ENCODE measurements at places on chromosomes 6 and 20.

GRCh38 chr6:70292193-70292592 lies 10.7 kb downstream of the COL9A1 start:
- no peak for DNase-seq

DNA sequence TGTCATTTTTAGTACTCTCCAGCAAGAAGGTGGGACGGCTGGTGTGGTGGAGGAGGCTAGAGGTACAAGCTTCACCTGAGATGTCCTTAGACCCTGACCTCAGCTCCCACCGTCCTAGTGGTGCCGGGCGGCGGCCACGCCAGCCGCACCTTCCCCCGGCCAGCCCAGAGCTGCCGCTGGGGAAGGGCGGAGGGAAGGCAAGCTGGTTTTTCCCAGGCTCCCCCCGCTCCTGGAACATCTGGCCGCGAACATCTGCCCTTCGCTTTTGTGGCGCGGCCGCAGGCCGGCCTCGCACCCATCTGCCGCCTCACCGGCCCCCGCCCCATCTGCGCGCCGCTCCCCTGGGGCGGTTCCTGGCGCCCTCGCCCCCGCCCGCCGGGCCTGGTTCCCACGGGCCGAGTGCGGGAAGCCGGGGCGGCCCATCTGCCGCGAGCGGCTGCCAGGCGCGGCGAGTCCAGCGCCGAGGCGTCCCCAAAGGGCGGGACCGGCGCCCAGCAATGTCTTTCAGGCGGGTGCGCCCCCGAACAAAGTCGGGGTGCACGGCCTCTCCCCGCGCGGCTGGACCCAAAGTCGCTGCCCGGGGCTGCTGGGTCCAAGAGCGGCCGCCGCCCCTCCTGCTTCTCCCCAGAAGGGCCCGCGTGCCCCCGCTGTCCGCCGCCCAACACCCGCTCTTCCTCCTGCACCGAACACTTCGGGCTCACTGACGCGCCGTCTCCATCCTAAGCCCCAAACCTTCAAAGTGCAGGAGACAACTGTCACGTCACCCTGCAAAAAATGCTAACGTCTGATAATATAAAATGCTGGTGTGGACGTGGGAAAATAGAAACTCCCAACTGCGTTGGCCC lies 17.3 kb upstream of the ID1 start:
- no peak for DNase-seq

DNA sequence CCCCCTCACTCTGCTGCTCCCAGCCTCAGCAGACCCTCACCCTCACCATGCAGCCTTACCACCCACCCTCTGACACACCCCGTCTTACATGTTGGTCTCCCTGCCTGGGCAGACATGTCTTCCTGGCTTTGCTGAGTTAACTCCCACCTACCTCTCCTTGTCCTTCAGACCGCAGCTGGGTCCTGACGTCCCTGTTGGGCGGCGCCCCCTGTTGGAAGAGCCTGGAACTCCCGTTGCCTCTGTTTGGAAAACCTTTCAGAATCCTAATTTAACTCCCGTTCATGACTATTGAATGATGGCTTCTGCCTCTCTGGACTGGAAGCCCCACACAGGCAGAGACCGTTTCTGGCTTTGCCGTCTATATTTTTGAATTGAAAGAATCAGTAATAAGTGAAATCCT lies 245.1 kb downstream of the MYLK4 start:
- DNase-seq, result no peak

GRCh38 chr6:131053546-131054240 lies 9.4 kb downstream of the EPB41L2 start:
- DNase-seq, result no peak

DNA sequence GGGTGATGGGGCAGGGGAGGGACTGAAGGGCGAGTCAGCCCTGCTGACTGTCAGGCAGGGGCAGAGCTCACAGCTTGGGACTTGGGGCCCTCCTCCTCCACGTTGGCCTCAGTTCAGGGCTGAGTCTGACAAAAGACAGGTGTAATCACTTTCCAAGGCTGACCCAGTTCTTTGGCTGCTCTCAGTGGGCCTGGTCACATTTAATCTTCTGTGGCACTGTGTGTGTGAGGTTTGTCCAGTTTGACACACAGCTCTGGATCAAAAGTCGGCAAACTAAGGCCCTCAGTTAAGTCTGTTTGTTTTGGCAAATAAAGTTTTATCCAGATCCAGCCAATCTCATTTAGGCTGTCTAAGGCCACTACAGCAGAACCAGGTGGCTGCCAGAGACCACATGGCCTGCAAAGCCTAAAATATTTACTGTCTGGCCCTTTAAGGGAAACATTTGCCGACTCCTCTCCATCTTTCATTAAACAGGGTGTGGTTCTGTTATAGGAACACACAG lies 5.1 kb upstream of the MAP1LC3A start:
- DNase-seq, result no peak

DNA sequence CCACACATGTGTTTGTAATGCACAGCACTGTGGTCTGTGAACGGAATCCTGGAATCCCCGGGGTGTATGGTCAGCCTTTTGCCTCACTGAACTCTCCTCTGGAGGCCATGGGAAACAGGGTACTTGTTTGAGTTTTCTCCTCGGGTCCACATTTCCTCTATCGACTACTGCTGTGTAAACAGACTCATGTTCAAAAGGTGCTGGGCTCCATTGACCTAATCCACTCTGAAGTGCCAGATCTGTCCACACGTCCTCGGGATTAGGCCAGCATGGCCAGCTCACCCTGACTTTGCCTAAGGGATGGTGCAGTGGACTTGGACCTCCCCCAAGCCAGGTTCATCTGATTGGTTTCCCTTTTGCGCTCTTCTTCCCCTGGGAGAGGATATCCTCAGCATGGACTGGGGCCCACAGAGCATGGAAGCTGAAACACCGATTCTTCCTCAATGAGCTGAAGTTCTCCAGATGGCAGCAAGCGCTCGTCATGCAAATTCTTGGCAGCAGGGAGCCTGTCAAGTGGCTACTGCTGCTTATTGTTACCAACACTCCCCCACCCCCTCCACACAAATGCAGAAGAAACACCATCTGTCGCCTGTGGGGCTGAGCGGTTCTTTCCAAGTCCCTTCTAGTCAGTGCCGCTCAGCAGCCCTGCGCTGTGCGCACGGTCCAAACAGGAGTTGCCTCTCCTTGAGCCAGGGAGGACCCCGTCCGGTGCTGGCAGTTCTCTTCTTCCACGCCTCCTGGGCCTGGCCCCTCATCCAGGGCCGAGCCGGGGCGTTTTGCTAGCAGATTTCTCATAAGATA lies 292.6 kb upstream of the MARCKS start:
- no peak for DNase-seq

GRCh38 chr6:29478740-29479139 lies 9.0 kb downstream of the MAS1L start:
- no peak for DNase-seq

DNA sequence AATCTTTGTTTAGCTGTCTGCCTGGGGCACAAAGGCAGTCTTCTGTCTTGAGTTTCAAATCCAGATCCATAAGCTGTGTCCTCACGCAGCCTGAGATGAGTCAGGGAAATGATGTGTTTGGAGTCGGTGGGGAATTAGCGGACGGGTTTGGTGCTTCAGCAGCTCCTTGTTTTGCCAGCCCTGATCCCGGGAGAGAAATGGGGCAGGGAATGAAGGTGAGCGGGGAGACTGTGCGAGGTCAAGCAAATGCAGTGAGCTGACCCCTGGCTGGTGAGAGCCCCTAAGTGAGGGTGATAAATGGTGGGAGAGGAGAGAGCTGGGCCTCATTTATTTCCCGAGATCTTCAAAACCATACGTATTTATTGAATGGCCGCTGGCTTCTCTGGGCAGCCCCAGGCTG lies 21.6 kb downstream of the DUSP22 start:
- no peak for DNase-seq

DNA sequence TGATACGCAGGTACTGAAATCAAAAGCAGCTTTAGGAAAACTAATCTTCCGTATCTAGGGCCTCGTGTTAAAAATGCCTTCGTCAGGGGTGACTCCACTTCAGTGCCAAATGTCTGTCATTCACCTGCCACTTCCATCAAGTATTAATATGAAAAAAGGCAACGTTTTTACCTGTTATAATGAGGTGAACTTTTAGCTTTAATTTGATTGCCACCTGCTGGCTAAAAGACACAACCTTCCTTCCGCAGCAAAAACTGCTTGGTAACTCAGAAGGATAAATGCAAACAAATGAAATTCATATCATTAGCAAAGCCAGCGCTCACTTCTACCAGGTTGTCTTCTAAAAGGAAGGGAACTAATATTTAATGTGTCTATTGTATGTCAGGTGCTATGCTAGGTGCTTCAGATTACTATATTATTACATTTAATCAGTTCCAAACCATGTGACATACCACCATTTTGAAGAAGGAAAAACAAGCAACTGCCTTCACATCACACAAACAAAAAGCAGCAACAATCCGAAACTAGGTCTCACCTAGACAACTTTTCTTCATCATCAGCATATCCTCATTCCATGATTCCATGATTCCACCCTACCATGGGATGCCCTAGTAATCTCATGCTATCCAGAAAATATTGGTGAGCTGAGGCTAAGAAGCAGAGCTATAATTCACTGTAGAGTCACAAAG lies 20.6 kb upstream of the ARHGAP18 start:
- no peak for DNase-seq

DNA sequence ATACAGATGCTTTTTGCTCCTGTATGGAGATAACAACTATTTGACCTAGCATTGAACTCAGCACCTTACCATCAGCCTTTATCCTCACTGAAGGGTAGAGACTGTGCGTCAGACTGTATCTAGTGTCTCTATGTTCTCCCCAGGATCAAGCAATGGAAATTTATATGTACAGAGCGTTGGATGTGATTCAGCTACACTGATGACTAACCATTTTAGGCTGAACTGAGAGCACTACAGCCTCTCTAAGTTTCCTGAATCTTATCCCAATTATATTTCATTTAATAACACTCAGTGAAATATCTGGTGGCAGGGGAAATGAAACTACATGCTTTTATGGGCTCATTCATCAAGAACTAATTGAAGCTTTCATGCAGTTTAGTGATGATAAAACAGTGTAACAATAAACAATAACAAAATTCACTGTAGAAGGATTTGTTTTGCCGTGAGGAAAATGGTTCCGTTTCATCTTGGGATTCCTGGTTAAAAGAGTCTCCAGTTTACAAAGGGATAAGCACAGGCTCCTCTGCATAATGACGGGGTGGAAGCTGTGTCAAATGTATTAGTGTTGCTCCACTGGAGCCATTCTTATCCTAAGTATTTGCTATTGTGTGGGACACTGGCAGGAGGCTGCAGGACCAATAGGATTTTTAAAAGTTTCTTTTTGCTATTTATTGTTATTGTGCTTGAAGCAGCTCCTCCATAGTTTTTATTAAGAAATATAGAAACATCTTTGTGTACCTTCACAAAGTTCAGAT lies 567.6 kb upstream of the MMS22L start:
- DNase-seq, result no peak

GRCh38 chr6:53476964-53477363 lies 67.9 kb downstream of the GCLC start:
- no peak for DNase-seq

- DNase-seq, result peak; percentile 86
These were observed 4.7 kb upstream of the MRGBP start for GRCh38 chr20:62791301-62792181.

DNA sequence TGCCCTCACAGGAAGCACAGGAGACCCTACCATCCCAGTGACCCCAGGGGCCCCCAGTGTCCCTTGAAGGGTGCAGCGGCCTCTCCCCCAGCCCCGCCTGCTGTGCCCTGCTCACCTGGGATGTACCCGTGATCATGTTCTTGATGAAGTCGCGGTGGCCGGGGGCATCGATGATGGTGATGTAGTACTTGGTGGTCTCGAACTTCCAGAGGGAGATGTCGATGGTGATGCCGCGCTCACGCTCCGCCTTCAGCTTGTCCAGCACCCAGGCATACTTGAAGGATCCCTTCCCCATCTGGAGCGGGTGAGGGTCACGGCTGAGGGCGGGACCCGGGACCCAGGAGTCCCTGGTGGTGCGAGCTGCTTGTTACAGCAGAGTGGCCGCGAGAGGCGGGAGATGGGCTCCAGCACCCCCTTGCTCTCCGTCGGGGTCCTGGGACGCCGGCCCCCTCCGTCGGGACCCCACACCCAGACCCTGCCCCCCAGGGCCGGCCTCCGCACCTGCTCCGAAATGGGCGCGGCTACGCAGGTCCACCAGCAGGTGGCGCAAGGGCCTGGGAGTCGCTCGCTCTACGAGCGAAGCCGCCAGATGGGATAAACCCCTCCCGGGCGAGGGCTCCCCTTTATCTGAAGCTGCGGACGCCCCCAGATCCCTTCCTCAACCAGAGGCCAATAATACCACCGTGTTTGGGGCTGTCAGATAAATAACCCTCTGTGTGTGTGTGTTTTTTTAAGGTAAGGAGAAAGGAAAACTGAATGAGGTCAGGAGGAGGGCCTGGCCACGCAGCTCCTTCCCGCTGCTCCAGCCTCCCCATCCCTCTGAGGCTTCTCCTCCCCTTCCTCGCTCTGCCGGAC lies 2.9 kb downstream of the EEF1A2 start:
- DNase-seq, result peak; percentile 83

DNA sequence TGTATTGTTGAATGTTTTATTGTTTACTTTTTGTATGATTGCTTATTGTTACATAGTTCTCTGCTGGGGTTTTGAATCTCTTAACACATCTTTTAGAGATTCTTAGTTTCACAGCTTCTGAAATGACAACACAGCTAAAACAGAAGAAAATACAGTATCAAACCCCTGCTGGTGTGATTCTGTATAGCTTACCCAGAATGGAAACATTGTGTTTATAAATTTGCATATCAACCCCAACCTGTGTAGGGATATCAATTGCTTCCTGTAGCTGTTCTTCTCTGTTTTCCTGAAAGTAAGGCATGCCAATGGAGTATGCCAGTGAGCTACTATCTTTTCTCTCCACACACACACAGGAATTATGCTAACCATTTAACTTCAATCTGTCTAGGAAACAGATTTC lies 64.3 kb upstream of the ID4 start:
- no peak for DNase-seq

DNA sequence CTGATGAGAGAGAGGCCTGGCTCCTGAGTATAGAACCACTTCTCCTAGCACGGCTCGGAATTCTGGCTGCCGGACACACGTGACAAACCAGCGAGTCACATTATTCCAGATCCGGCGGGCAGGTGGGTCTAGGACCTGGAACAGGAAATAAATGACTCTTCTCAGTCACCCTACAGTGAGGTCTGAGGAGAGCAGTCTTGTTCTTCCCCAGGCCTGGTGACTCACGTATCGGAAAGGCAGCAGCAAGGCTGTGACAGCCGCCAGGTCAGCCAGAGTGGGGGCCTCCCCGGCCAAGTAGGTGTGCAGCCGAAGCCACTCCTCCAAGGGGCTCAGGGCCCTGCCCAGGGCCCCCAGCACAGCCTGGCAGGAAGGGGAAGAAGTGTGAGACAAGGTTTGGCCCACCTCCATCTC lies 2.8 kb downstream of the VARS1 start:
- no peak for DNase-seq

DNA sequence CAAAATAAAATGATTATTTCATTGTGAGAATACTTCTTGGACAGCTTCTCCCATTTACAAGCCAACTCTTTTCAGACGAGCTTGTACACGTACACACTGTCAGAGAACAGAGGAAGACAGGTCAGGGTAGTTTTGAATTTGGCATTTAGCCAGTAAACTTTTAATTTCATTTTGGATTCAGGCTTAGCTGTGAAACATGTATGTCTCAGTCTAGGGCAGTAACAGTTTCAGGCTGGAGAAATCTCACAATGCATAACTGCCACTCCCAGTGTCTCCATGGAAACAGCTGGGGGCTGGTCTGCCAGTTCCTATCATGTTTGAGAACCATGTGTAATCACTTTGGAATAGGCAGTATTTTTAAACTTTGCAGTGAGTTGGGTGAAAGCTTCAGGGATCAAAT lies 22.0 kb upstream of the QKI start:
- no peak for DNase-seq

- DNase-seq, result no peak
These were observed 107.1 kb downstream of the BANF2 start for GRCh38 chr20:17806739-17807441.
